Amniotic stem cell (primary cell): ENCODE measurements at places on chromosomes 6 and 20.

DNA sequence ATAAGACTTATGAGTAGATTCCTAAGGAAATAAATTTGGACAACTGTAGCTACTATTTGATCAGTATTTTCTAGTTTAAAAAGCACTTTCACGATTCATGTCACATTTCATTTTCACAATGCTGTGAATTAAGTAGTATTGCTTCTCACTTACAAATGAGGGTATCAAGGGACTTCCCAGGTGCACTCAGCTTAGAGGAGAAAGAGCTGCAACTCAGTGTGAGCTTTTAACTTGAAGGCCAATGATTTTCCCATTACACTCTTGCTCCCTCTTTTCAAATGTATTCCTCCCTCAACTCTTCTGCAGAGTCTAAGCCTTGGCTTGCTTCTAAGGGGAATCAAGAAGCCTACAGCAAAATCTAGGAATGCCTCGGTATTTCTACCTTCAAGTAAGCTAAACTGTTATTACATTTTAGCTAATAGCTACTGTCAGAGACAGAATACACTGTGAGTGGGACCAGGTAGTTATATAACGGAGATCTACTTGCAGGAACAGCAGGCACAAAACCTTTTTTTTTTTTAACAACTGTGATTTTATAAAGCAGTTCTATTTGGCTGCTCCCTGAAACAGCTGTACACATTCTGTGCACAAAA is 339.0 kb downstream of the SYNE1 start:
- no peak for DNase-seq

GRCh38 chr6:16089232-16090062 is 39.4 kb upstream of the MYLIP start:
- no peak for DNase-seq

DNA sequence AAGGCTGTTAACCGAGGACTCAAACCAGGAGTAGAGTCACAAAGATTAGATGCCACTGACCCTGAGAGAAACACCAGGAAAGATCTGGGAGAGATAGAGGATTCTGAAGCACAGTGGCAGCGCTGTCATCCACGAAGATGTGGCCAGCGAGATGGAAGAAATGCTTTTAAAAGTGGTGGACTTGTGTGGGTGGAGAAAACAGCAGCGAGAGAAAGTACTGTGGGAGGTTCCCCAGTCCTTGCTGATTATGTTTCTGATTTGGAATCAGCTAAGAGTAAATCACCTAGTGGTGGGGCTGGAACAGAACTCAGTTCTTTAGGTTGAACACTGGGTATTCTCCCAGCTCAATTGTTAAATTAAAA is 435 bp upstream of the ZNF322 start:
- no peak for DNase-seq

- no peak for DNase-seq
These were observed 201.0 kb upstream of the FLRT3 start for GRCh38 chr20:14538433-14538832.

DNA sequence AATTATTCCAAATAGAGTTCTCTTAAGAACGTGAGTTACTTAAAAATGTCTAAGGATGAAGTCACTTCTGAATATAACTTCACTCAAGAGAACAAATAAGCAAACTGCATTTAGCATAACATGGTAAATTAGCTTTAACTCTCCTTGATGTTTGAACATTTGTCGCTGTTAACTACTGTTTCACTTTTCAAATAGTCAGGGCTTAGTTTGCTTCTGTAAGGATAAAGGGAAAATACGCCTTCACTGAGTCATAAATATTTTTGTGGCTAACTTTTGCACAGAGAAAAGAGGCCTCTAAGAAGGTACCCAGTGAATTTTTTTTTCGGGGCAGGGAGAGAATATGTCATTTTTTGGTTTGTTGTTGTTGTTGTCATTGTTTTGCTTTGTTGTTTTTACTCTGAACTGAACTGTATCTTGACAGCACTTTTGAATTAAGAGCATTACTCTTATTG is 8.1 kb downstream of the PTPN1 start:
- DNase-seq = no peak

DNA sequence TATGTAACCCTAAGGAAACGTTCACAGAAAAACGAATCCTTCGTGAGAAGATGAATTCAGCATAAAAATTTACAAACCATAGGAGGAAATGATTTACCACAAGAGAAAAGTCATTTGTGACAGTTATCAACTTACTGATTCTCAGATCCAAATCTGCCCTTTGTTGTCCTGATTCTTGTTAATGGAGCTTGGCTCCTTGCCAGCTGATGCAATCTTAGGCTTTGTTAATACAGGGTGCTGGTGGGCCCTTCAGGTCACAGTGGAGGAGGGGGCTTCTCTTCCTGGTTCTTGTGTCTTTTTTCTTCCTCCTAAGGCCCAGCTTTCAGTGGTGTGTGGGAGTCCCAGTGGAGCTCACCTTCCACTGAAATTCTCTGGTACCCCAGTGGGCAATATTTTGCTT is 108.4 kb upstream of the MAP3K7 start:
- DNase-seq = no peak

- no peak for DNase-seq
These were observed 31.5 kb downstream of the RPF2 start for GRCh38 chr6:111013144-111013915.

GRCh38 chr6:66291905-66292304 is 584.9 kb upstream of the EYS start:
- no peak for DNase-seq

DNA sequence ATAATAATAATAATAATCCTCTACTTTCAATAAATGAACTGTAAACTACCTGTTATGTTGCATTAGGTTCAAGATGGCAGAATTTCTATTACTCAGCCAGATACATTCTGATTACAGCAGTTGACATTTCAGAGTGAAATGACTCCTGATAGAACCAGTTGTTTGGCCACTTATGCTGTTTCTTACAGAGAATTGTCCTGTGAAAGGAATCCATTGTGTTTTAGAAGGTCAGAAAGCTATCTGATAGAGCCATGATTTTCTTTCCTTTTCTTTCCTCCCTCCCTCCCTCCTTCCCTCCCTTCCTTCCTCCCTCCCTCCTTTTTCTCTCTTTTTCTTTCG is 16.6 kb downstream of the GJA10 start:
- DNase-seq = no peak

- no peak for DNase-seq
These were observed 481.2 kb downstream of the TFAP2A start for GRCh38 chr6:9933677-9934076.

DNA sequence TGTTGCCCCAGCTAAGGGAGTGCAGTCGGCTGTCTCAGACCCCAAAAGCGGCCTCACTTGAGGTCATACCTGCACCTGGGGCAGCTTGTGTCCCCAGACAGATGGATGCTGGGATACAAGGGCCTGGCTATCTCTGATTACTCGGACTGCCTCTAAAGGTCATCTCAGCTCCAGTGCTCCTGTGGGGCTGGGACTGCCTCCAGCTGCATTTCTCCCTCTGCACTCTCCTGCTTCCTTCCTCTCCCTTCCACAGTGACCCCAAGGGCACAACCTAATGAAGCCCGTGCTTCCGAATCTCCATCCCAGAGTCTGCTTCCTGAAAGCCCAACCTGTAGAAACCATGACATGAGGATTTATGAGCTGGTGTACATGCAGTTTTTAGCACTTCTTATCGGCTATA is 22.8 kb upstream of the OCSTAMP start:
- DNase-seq = no peak

- DNase-seq = peak; percentile 35
These were observed 2.9 kb upstream of the BMP6 start for GRCh38 chr6:7723041-7723447.

DNA sequence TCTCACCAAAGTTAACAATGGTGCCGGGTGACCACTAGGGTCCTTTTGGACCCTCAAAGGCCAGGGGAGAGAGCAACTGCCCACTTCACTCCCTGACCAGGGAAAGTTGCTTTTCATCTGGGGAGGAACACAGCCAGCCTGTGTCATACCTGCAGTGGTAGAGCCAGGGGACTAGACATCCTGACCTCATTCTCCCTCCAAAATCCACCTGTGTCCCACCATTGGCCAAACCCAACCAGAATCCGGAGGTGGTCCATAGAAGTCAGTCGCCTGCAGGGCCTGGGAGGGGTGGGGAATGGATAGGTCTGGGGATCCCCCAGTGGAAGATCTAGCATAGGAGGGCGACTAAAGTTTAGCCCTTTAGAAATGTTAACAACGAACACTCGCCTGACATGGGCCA is 12.8 kb downstream of the PFDN4 start:
- no peak for DNase-seq

- DNase-seq = no peak
These were observed 54.4 kb downstream of the SNRNP48 start for GRCh38 chr6:7644417-7644816.

DNA sequence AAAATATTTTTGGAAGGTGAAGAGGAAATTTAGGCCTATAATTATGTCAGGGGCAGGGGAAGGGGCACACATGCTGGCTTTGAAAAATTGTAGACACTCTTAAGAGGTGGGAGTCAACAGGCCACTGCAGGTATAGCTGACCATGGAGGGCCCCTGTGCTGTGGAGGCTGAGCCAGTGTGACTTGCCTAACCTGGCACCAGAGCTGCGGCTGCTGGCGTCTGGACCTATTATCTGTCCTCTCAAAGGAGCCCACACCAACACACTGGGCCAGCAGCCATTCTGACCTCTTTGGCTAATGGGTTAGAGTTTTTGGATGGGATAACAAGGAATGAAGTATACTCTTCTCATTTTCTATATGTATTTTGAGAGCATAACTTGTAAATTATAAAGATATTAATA is 4.5 kb downstream of the GID8 start:
- DNase-seq = no peak

DNA sequence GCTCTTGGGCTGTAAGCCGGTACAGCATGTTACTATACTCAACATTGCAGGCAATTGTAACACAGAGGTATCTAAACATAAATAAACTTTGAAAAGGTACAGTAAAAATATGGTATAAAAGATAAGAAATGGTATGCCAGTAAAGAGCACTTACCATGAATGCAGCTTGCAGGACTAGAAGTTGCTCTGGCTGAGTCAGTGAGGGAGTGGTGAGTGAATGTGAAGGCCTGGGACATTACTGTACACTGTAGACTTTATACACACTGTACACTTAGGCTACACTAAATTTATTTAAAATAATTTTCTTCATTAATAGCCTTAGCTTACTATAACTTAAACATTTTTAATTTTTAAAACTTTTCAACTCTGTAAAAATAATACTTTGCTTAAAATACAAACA is 37.8 kb upstream of the ANKEF1 start:
- DNase-seq = peak; percentile 25
